ENCODE measurements at places on chromosomes 7 and 10.
A peak's percentile ranks its signal among the peaks of the same experiment; 100 is the strongest.

DNA sequence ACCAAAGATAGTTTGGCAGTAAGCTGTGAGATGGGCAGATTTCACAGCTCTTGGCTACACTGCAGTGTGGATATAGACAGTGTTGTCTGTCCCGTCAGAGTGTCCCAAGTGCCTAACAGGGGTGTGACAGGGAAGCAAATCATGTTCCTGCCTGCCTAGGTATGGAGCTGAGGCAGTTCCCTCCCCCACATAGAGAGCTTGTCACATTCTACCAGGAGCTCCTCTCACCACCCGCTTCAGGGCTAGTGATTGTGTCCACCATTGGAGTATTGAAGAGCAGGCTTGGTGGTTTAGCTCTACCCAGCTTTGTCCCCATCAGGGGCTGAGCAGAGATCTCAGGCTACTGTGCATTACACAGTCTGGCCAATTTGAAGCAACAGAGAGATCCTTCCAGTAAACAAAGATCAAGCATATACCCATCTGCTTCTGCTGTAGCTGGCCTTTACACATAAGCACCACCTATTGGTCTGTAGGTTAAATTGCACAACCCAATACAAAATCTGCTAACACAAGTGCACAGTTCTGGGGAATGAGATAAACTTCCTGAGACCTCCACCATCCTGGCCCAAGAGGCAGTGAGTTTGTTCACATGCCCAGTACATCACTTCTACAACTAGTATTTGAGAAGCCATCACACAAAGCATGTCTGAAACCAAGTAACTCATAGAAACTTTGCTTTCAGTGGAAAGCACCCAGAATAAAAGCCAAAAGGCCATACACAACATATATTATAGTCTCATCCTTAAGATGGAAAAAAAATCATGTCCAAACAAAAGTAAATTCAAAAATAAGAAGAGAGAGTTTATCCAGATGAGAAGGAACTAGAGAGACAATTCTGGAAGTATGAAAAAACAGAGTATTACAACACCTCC is 67.3 kb downstream of the GLCCI1 start:
- DNase-seq, result peak; percentile 76

- DNase-seq, result no peak
Observed at GRCh38 chr7:123692471-123692877, 36.8 kb downstream of the LMOD2 start.

DNA sequence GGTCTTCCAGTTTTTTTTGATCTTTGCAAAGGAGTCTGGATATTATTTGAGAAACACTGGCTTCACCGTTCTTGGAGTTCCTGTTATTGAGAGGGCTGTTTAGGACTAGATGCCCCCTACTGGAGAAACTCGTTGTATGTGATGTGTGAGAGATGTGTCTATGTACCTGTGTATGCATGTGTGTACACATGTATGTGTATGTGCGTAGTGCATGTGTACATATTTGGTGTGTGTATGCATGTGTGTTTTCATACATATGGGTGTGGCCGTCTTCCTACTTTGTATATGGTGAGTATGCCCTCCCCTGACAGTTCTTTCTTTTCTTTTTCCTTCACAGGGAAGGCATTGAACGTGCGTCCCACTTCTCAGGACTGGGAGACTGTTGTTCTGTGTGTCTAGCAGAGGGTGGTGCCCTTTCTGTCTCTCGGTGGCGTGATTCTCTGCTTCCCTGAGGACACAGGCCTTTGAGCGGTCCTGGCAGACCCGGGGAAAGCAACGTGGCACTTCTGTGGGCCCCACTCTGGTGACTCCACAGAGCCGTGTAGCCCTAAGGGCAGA is 3.0 kb upstream of the CALHM3 start:
- peak; percentile 88 for DNase-seq

DNA sequence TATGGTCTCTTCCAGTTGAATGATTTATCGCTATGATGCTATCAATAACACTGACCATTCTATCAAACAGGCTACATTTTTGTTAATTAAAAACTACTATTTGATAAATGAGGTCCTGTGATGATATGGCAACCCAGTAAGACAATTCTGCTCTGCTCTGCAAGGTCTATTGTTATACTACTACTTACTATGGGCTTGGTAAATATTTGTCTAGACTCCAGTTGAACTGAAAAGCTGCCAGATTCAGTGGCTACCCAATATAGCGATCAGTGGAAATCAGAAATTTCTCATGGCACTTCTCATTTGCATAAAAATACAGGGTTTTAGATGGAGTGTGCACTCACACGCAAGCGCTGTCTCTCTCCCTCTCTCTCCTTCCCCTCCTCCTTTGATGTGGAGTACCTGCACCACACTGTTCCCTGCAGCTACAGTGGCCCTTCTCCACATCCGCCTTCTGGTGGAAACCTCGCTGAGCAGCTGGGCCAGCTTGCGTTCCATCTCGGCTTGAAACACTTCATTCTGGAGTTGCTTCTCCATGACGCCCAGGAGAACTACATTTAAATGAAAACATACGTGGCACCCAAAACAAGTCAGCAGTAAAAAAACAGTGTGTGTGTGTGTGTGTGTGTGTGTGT is 77.9 kb downstream of the KIAA1549 start:
- no peak for DNase-seq

GRCh38 chr10:3237530-3237929 is 64.9 kb upstream of the PITRM1 start:
- no peak for DNase-seq

- DNase-seq, result no peak
Observed at GRCh38 chr7:98761225-98761624, 108.6 kb downstream of the TMEM130 start.

DNA sequence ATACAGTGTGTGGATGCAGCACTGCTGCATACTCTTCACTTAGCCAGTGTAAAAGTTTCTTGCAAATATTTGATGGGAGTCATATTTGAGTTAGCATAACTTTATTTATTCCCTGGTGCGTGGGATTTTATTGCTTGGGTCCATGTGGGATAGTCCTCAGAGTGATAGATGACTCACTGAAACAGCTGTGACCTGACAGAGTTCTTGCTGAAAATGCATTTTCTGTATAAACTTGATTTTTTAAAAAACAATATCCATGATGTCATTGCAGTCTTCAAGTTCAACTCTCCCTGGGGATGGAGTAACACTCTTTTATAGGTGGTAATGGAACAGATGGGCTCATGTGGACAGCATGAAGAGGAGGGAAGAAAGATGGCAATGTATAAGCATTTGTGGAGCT is 310.0 kb downstream of the PPP1R3A start:
- peak; percentile 11 for DNase-seq

DNA sequence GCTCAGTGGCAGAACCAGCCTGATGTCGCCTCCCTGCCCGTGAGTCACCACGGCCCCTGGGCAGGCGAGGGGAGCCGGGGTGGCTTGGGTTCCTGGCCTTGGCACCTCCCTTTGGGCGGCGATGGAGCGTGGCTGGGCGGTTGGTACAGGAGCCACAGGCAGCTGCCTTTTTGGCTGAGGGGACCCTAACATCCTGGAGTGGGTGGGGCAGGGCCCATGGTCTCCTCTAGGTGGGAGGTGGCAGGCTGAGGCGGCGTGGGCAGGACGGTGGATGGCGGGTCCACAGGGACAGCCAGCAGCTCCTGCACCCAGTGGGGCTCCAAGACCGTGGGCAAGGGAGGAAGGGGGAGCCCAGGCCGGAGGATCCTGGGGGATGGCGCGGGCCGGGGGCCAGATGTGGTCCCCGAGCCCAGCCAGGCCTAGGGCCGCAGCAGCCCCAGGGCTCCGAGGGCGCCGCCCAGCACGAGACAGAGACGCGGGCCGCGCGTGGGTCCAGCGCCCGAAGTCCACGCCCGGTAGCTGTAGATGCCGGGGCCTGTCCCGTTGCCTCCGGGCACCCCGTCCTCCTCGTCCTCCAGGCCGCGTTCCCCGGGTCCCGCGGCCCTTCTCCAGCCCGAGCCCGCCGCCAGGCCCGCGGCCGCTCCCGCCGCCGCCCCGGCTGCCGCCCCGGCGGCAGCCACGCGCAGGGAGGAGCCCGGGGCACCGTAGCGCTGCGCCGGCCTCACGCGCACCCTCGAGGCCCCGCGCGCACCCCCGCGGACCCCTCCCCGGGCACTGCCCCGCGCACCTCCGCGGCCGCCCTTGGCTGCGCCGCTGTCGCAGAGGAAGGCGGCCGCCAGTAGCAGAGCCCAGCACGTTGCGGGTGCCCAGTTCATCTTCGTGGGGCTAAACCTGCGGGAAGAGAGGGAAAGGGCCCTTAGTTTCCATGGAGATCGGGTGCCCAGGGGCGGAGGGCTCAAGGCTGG is 1.3 kb downstream of the SPRN start:
- DNase-seq, result no peak

DNA sequence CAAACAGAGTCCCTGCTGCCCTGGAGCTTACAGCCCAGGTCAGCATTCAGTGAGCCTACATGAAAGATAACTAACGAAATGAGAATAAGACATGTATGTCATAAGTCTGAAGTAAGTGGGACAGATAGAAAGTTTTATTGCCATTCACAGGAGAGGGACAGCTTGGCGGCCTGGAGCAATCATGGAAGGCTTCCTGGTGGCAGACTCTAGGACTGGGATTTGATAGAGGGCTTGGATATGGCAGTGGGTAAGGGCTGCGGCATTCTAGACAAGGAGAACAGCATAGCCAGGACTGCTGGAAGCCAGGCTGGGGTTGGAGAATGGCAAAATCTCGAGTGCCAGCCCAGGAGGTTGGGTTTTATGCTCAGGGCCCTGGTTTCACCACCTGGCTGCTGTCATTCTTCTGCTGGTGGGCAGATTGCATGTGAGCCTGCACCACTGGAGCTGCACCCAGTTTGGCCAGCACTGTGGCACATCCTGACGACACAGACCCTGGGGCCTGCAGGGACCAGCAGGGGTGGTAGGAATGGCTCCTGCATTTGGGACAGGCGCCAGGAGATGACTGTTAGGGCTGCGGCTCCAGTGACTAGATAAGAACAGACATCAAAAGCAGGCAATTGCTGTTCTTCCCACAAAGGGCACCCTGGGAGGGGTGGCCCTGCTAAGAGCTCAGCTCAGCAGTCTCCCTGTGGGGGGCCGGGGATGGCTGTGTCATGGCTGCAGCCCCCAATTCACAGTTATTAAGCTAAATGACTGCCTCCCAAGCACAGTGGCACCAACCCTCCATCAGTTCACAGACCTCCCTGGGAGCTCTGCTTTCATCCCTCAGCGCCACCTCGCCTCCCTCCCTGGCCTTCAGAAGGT is 161.1 kb downstream of the RPS24 start:
- peak; percentile 20 for DNase-seq

DNA sequence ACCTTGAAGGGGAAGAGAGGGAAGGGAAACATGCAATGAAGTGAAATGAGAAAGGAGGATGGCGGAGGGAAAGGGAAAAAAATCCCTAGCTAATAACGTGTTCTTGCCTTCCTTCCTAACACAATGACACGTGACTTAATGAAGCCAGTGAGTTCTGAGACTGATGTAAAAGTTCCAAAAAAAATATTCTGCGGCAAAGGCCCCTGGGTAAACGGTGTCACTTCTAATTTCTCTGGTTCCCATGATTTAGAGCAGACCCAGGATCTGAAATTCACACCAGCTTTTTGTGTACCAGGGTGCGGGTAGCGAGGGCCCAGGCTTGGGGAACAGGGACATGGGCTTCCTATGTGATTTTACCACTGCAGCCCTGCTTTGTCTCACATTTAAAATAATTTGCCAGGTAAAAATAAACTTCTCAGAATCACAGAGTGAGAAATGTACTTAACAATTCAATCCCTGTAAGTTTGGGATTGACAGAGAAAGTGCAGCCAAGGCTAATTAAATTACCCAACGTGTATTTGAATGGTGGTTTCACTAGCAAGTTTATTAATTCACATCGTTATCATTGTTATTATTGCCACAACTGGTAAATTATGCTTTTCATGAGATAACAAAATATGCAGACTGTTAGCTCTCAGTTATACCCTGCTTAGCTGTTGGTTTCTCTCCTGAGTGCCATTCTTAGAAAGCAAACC is 182.4 kb downstream of the SEM1 start:
- DNase-seq, result no peak

- peak; percentile 72 for DNase-seq
Observed at GRCh38 chr10:33193701-33194521, 140.6 kb downstream of the NRP1 start.

GRCh38 chr10:98815039-98815885 is 368.5 kb upstream of the HPS1 start:
- DNase-seq, result no peak

DNA sequence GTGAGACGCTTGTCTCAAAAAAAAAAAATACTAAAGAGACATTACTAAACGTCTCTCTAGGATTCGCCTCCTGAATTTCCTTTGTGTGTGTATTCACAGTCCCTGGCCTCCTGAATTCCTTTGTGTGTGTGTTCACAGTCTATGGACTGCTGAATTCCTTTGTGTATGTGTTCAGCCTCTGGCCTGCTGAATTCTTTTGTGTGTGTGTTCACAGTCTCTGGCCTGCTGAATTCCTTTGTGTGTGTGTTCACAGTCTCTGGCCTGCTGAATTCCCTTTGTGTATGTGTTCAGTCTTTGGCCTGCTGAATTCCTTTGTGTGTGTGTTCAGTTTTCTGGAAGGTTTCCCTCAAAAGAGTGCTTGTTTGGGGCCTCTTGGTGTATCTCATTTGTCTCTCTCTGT is 8.2 kb downstream of the BMS1 start:
- DNase-seq, result peak; percentile 56

GRCh38 chr7:20122073-20122472 is 95.1 kb downstream of the MACC1 start:
- DNase-seq, result no peak

DNA sequence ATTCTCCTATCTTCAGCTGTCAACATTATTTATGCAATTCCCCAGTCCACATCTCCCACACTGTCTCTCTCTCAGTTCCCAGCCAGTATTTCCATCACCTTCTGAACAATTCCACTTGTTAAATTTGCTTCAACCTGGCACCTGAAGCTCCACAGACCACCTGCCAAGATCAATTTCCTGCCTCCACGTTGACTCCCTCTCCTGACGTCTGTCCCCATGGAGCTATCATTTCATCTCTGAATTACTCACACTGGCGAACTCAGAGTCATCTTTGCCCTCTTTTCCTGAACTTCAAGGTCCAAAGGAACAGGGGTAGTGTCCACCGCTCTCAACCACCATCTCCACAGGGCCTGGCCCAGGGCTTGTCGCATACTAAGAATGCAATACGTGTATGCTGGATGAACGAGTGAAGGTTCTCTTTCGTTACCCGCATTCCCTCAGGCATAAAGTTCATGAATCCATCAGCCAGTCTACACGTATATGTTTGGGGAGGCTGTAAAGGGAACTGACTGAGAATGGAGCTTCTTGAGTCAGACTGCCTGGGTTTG is 183.3 kb downstream of the JCAD start:
- DNase-seq, result no peak

GRCh38 chr10:102600816-102601215 is 43.5 kb upstream of the TRIM8 start:
- no peak for DNase-seq

DNA sequence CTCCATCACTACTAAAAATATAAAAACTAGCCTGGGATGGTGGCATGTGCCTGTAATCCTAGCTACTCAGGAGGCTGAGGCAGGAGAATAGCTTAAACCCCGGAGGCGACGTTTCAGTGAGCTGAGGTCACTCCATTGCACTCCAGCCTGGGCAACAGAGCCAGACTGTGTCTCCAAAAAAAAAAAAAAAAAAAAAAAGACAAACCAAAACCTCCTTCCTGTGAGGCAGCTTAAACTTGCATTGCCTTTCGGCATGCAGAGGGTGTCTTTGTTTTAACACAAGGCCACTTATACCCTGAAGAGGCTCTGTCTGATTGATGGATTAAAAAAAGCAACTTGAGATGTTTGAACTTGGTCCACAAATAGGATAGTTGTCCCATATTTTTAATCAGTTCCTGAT is 128.4 kb upstream of the RSU1 start:
- DNase-seq, result no peak

Measured in choroid plexus epithelial cell (primary cell).